ENCODE measurements at places on chromosomes 5 and 9. TPM values are rescaled to one million over a fixed set of nuclear protein-coding genes. Genes with fewer than 3 reads are reported as not detected.

DNA sequence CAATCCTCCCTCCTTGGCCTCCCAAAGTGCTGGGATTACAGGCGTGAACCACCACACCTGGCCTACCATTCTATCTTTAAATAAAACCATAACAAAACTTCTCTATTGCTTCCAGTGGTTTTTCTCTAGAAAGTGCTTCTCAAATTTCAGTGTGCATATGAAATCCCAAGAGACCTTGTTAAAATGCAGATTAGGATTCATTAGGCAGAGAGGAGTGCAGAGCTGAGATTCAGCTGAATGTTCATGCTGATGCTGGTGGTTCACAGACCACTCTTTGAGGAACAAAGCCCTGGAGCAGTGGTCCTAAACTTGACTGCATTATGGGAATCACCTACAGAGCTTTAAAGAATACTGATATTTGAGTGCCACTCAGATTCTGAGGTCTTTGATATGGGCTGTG, 28.2 kb downstream of the CARD6 start:
- no peaks in the 10 kb centered on the region for H3K36me3 ChIP-seq
- no peak overlapping the region for H3K4me3 ChIP-seq
- no peaks in the 10 kb centered on the region for H3K4me1 ChIP-seq
- DNase-seq: no peak
- H3K27ac ChIP-seq: no peak overlapping the region

GRCh38 chr5:147349241-147349640, 114.4 kb downstream of the STK32A start:
- H3K4me3 ChIP-seq: no peak overlapping the region
- no peak for DNase-seq
- H3K36me3 ChIP-seq: no peaks in the 10 kb centered on the region
- no peak overlapping the region for H3K27ac ChIP-seq
- no peaks in the 10 kb centered on the region for H3K4me1 ChIP-seq

The DNAH5 gene
- 0.11 TPM for total RNA-seq

The ARAP3 gene
- 5.1 TPM for total RNA-seq

The SH3RF2 gene
- 58.2 TPM for total RNA-seq

The C8G gene
- 11.9 TPM for total RNA-seq

- H3K4me1 ChIP-seq: no peaks in the 10 kb centered on the region
- no peaks in the 10 kb centered on the region for H3K36me3 ChIP-seq
- H3K4me3 ChIP-seq: no peak overlapping the region
- H3K27me3 ChIP-seq: no peaks in the 10 kb centered on the region
- DNase-seq: no peak
These were observed 74.2 kb downstream of the UGCG start for GRCh38 chr9:111970827-111971226.

DNA sequence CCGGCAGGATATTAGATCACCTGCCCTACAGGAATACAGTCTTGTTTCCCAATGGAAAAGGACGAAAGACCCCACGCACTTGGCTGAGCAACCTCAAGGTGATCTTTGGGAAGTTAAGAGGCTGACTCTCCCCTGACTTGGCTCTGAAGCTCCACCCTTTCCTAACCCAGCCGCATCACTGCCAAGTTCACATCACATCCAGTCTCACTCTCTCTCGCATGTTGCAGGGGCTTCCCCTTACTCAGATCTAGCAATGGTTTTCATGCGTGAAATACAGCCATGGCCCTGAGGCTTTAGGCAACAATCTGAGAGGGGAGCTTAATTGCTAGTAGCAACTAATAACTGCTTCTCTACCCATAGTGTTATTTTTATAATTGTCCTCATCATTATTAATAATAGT, 211.6 kb downstream of the DOCK8 start:
- no peaks in the 10 kb centered on the region for H3K36me3 ChIP-seq
- DNase-seq: no peak
- no peaks in the 10 kb centered on the region for H3K27me3 ChIP-seq
- no peak overlapping the region for H3K27ac ChIP-seq

DNA sequence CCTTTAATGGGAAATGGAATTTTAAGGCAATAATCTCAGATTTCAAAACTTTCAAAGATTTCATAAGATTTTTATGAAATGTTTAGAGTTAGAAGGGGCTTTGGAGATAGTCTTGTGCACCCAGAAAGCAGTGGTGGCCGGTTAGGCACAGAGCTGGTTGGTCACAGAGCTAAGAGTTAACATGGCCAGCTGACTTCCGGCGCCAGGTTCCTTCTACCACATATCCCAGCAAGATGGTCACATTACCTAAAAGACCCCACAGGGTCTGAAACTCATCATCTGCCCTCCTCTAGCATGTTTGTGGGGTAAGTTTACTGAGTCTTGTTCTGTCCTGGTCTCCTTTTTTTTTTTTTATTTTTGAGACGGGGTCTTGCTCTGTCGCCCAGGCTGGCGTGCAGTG, 19.3 kb downstream of the QRFP start:
- no peak overlapping the region for H3K4me3 ChIP-seq
- no peak overlapping the region for H3K27ac ChIP-seq
- H3K4me1 ChIP-seq: no peaks in the 10 kb centered on the region
- DNase-seq: no peak
- peaks cover 21% of the 10 kb centered on the region for H3K36me3 ChIP-seq

The GABRA1 gene
- total RNA-seq: not detected

The NIPAL4 gene
- 1.4 TPM for total RNA-seq

- no peak overlapping the region for H3K27ac ChIP-seq
- H3K36me3 ChIP-seq: no peaks in the 10 kb centered on the region
- no peak for DNase-seq
- H3K4me3 ChIP-seq: no peak overlapping the region
- no peaks in the 10 kb centered on the region for H3K27me3 ChIP-seq
- no peaks in the 10 kb centered on the region for H3K4me1 ChIP-seq
These were observed 12.2 kb downstream of the TAS2R1 start for GRCh38 chr5:9617739-9618504.

The IFNA2 gene
- not detected for total RNA-seq

- H3K36me3 ChIP-seq: no peaks in the 10 kb centered on the region
- no peaks in the 10 kb centered on the region for H3K4me1 ChIP-seq
- no peaks in the 10 kb centered on the region for H3K27me3 ChIP-seq
- H3K4me3 ChIP-seq: peak overlapping the region; percentile 6
- H3K27ac ChIP-seq: no peak overlapping the region
These were observed 84.5 kb downstream of the ACER2 start for GRCh38 chr9:19493174-19493811.

- peak overlapping the region; percentile 92 for H3K27ac ChIP-seq
- peak overlapping the region; percentile 82 for H3K4me3 ChIP-seq
- DNase-seq: peak; percentile 30
- peaks cover 9% of the 10 kb centered on the region for H3K4me1 ChIP-seq
- no peaks in the 10 kb centered on the region for H3K27me3 ChIP-seq
These were observed 641 bp downstream of the ATP6V1G1 start for GRCh38 chr9:114588210-114588609.

- no peaks in the 10 kb centered on the region for H3K27me3 ChIP-seq
- no peak overlapping the region for H3K27ac ChIP-seq
- no peak overlapping the region for H3K4me3 ChIP-seq
These were observed 327.1 kb upstream of the NUDT12 start for GRCh38 chr5:103889500-103890209.

- H3K4me1 ChIP-seq: no peaks in the 10 kb centered on the region
- no peak overlapping the region for H3K27ac ChIP-seq
- no peaks in the 10 kb centered on the region for H3K36me3 ChIP-seq
- no peak overlapping the region for H3K4me3 ChIP-seq
These were observed 408.2 kb downstream of the PRR16 start for GRCh38 chr5:120872297-120872696.

- no peak for DNase-seq
- H3K36me3 ChIP-seq: no peaks in the 10 kb centered on the region
- no peaks in the 10 kb centered on the region for H3K4me1 ChIP-seq
- H3K27ac ChIP-seq: no peak overlapping the region
- no peaks in the 10 kb centered on the region for H3K27me3 ChIP-seq
- no peak overlapping the region for H3K4me3 ChIP-seq
These were observed 362.6 kb downstream of the PTPRD start for GRCh38 chr9:10250219-10250618.

DNA sequence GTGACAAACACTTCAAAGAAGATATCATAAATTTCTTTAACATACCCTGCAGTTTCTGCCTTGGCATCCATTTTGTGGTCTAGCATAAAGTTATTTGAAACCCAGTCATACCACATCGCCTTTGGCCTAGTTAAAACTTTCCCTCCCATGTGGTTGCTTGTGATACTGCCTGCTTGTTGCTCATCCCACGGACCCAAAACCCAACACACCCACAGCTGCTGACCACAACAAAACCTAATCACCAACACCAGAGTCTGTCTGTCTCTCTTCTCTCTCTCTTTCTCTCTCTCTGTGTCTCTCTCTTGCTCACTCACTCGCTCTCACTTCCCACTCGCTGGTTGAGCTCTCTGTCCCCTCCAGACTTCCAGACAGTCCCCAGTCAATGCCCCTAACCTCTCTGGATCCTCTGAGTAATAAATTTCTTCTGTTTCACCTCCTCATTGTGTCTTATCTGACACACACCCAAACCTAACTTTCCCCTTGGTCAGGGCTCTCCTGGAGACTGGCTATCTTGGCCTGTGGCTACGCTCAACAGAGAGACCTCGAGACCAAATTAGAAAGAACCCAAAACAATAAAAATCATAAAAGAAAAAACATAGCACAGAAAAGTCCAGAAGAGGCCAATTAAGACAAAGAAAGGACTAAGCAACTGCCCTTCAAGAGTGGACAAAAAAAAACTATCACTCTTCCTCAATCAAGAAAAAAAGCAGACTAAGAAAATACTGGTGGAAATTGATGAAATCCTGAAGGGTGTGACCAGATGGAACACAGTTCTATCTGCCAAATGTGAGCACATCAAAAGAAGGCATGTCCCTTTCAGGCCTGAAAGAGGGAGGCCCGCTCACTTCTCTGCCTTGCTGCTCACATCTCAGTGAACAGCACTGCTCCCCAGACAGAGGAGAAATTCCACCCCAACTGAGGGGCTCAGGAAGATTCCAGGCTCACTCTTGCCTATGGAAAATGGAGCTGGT, 41.5 kb downstream of the TTLL11 start:
- no peak overlapping the region for H3K4me3 ChIP-seq
- no peaks in the 10 kb centered on the region for H3K4me1 ChIP-seq
- no peak for DNase-seq
- no peaks in the 10 kb centered on the region for H3K36me3 ChIP-seq
- no peak overlapping the region for H3K27ac ChIP-seq
- no peaks in the 10 kb centered on the region for H3K27me3 ChIP-seq

The IRX1 gene
- not detected for total RNA-seq

The RANBP17 gene
- 7.9 TPM for total RNA-seq

GRCh38 chr5:145681216-145681615, 153.9 kb downstream of the PRELID2 start:
- no peaks in the 10 kb centered on the region for H3K36me3 ChIP-seq
- no peak for DNase-seq
- no peaks in the 10 kb centered on the region for H3K27me3 ChIP-seq
- no peak overlapping the region for H3K4me3 ChIP-seq
- H3K4me1 ChIP-seq: no peaks in the 10 kb centered on the region

The ZNF462 gene
- total RNA-seq: 28.9 TPM

DNA sequence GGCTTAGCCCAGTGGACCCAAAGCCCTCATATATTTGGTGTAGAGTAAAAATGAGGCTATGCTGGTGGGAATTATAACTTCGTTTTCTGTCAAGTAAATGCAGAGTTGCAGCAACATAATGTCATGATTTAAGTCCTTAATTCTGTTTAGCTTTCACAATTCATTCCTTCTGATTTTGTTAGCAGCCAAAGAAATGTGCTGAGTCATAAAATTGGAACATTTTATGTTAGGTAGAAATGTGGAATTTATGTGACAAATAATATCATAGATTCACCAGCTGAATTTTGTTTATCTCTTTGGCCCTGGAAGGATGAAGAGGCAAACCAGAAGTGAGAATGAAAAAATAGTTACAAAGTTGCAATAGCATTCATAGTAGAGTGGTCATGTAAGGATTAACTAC, 247.0 kb downstream of the TRPM3 start:
- DNase-seq: no peak
- H3K4me1 ChIP-seq: no peaks in the 10 kb centered on the region

DNA sequence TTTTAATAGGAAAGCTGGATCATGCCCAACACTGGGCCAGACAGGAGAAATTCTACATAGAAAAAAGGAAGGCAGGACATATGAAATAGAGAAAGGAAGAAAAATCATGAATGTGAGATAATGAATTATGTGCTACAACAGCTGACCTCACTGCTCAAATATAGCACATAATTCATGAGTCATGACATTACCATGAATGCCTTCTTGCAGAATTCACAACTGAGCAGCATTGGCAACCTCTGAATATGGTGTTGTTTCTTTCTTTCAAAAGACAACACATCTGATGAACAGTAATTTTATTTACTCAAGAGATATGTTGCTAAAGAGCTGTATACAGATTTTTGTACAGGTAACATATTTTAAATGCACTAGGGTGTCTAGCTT, 34.4 kb downstream of the APBA1 start:
- no peak for DNase-seq
- no peaks in the 10 kb centered on the region for H3K4me1 ChIP-seq
- H3K36me3 ChIP-seq: no peaks in the 10 kb centered on the region
- no peaks in the 10 kb centered on the region for H3K27me3 ChIP-seq
- no peak overlapping the region for H3K4me3 ChIP-seq
- H3K27ac ChIP-seq: no peak overlapping the region

The DAP gene
- total RNA-seq: 106 TPM

GRCh38 chr9:124499216-124499615, 8.0 kb downstream of the NR5A1 start:
- H3K36me3 ChIP-seq: no peaks in the 10 kb centered on the region
- no peak overlapping the region for H3K4me3 ChIP-seq
- peaks cover 2% of the 10 kb centered on the region for H3K4me1 ChIP-seq
